ENCODE measurements at places on chromosomes 2 and 18.

DNA sequence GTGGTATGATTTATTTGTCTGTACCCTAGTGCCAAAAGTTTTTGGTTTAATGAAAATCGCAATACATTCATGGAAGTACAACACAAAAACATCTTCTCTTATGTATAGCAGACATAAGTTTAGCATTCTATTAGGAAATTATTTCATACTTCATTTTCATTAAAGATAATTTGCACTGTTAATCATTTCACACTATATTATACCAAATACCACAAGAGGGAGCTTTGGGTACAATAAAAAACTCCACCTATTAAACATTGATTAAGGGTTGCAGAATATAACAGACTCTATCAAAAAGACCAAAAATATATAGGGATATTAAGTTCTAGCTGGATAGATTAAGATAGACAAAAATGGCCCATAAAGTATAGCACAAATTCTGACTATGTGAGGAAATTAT, 79.0 kb downstream of the SLC66A3 start:
- no peak for DNase-seq
- no peak overlapping the region for H3K27ac ChIP-seq
- H3K4me1 ChIP-seq, result peaks cover 20% of the 10 kb centered on the region
- no peak overlapping the region for H3K4me3 ChIP-seq
- no peaks in the 10 kb centered on the region for H3K36me3 ChIP-seq
- H3K27me3 ChIP-seq, result no peaks in the 10 kb centered on the region

- no peaks in the 10 kb centered on the region for H3K27me3 ChIP-seq
- peaks cover 51% of the 10 kb centered on the region for H3K4me1 ChIP-seq
- no peak overlapping the region for H3K27ac ChIP-seq
- DNase-seq, result no peak
Measured at GRCh38 chr2:240912878-240913809, 7.0 kb downstream of the CROCC2 start.

GRCh38 chr2:238929242-238930081, 81.6 kb downstream of the TWIST2 start:
- no peaks in the 10 kb centered on the region for H3K4me1 ChIP-seq
- peak overlapping the region; percentile 76 for H3K27ac ChIP-seq
- no peaks in the 10 kb centered on the region for H3K36me3 ChIP-seq
- H3K27me3 ChIP-seq, result no peaks in the 10 kb centered on the region

GRCh38 chr2:158217593-158217992, 115.9 kb downstream of the UPP2 start:
- H3K27ac ChIP-seq, result no peak overlapping the region
- no peaks in the 10 kb centered on the region for H3K27me3 ChIP-seq
- H3K4me1 ChIP-seq, result no peaks in the 10 kb centered on the region
- DNase-seq, result no peak
- H3K4me3 ChIP-seq, result no peak overlapping the region

DNA sequence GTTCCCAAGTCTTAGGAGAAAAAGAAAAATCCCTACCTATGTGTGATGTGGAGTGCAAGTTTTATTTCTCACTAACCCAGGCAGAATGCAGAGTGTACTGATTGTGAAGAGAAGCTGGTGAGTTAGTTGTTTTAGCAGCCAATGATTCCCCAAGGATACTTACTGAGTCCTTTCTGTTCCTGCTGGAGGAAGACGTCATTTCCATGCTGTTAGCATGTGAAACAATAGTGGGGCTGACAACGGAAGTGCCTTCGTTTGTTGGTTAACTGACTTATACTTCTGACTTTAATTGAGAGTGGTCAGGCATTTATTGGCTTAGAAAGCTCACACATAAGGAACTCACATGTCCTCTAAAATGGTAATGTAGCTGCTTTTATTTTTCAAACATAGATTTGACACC, 180.6 kb downstream of the MC4R start:
- no peak overlapping the region for H3K4me3 ChIP-seq
- no peaks in the 10 kb centered on the region for H3K27me3 ChIP-seq
- H3K4me1 ChIP-seq, result no peaks in the 10 kb centered on the region
- H3K27ac ChIP-seq, result no peak overlapping the region

- H3K36me3 ChIP-seq, result no peaks in the 10 kb centered on the region
- no peak overlapping the region for H3K27ac ChIP-seq
- H3K4me3 ChIP-seq, result no peak overlapping the region
- DNase-seq, result no peak
- H3K27me3 ChIP-seq, result no peaks in the 10 kb centered on the region
Measured at GRCh38 chr18:68033466-68033865, 516.9 kb upstream of the DSEL start.

DNA sequence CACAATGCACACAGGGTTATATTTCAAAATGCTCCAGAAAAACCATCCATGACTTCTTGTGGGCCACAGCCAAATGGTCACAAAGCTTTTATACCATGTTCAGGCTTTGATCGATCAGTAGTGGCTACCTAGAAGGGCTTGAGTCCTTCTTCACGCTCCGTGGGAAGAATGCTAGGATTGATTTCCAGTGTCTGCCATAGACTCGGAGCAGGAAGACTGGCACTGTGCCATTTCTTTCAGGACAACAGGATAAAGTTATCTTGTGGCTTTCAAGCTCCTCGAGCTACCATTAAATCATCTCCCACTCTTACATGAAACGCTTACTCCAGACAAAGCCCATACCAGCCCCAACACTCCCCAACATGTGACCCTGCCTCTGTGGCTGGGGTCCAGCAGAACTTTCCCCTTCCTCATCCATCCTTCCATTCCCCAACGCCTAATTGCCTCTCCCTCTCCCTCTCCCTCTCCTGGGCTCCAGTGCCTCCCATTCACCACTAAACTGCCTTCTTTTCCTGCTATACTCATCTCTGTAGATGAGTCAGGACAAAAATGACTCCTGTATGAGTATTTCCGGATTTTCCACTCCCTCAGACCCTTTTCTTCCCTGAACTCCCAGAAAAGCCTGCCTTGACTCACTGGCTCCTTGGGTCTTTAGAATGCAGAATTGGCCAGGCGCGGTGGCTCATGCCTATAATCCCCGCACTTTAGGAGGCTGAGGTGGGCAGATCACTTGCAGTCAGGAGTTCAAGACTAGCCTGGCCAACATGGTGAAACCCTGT, 40.9 kb downstream of the ADD2 start:
- H3K27ac ChIP-seq, result no peak overlapping the region
- peak; percentile 21 for DNase-seq
- no peaks in the 10 kb centered on the region for H3K27me3 ChIP-seq
- no peak overlapping the region for H3K4me3 ChIP-seq
- H3K4me1 ChIP-seq, result no peaks in the 10 kb centered on the region

DNA sequence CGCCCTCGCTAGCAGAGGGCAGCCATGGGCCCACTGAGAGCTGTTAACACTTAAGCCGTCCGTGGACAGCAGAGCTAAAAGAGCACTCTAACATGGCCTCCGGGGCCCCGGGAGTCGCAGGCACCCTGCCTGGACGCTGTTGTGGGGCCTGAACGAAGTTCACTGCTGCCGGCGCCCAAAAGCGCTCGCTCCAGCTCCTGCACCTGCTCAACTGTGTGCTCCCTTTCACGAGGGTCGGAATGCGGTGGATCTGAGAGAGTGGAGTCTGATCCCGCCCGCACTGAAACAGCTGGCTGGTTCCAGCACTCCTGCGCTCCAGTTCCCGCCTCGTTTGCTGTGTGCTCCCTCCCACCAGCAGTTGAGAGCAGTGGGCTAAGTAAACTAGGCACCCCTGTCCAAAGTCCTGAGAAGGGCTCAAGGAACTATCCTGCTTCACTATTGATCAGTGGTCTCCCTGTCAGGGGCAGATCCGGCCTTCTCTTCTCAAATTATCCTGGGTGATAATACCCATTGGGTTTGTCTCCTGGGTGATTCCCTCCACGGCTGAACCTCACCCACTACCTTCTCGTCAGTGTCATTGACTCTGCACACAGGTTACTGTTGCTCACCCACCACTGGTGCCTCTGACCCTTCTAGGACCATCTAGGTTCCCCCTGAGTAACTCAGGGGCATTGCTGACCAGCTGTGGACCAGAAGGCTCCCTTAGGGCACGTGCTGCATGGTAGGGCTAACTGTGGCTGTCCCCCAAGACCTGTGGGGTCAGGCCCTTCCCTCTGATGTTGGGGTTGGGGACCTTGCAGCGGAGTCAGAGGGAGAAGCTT, 23.5 kb downstream of the B3GNT7 start:
- H3K4me3 ChIP-seq, result no peak overlapping the region
- no peak for DNase-seq
- no peaks in the 10 kb centered on the region for H3K4me1 ChIP-seq

DNA sequence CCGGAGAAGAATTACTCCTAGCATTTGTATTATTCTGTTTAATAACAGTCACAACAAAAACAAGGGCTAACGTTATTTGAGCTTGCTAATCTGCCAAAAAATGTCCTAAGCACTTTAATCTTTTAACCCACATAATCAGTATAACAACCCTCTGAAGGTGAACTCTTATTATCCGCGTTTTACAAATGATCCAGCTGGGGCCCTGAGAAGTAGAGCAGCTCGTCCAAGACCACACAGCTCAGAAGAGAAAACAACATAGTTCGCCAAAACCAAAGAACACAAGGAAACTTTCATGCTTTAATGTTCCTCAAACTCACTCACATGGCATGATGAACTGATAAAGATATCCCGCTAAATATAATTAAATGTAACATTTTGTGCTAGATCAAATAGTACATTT, 159.7 kb upstream of the ZNF236 start:
- no peak overlapping the region for H3K4me3 ChIP-seq
- H3K36me3 ChIP-seq, result no peaks in the 10 kb centered on the region
- no peak for DNase-seq
- no peaks in the 10 kb centered on the region for H3K4me1 ChIP-seq
- no peak overlapping the region for H3K27ac ChIP-seq

DNA sequence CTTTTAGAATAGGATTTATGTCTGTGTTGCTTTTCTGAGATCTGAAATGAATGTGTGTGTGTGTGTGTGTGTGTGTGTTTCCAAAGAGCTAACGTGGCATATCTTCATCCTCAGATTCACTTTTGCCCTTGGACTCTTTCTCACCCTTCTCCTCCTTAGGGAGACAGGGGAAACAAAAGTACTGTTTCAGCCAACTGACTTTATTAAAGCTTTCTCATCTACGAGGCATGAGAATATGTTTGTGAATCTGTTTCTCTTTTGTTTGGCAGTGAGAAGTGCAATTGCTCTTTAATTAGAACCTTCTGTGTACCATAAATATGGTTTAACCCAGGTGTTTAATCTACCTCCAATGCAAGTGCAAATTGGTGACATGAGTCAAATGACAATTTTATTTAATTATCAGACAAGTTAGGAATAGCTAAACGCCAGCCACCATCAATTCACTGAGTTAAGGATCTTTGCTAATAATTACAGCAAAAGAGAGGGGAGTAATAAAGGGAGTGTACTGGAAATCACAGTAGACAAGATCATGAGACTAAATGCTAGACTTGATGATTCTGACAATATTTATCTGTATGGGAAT, 186.4 kb upstream of the COL3A1 start:
- DNase-seq, result no peak
- H3K4me3 ChIP-seq, result no peak overlapping the region
- H3K36me3 ChIP-seq, result no peaks in the 10 kb centered on the region
- H3K4me1 ChIP-seq, result no peaks in the 10 kb centered on the region
- peak overlapping the region; percentile 57 for H3K27ac ChIP-seq

- no peak for DNase-seq
- no peak overlapping the region for H3K4me3 ChIP-seq
- H3K36me3 ChIP-seq, result no peaks in the 10 kb centered on the region
Measured at GRCh38 chr2:8064603-8065002, 617.3 kb upstream of the ID2 start.

DNA sequence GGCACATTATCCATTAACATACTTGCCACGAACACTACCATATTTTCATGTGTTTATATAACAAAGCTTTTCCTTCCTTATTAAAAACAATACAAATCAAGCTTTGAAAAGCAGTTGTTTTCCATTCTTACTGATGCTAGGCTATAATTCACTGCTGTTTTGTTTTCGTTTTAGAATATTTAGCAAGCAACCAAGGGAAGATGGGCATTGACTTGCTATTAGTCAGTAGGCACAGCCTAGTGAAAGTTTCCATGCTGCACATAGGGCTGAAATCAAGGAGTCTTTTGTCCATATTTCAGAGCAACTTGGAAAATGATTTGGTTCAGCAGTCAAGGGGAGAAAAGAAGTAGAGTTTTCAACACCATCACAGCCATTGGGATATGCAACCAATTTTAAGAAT, 31.3 kb downstream of the BCL2 start:
- no peaks in the 10 kb centered on the region for H3K4me1 ChIP-seq
- no peaks in the 10 kb centered on the region for H3K36me3 ChIP-seq
- DNase-seq, result no peak
- no peak overlapping the region for H3K4me3 ChIP-seq
- no peak overlapping the region for H3K27ac ChIP-seq
- H3K27me3 ChIP-seq, result no peaks in the 10 kb centered on the region

GRCh38 chr18:35573531-35573930, 8.0 kb upstream of the GALNT1 start:
- no peak for DNase-seq
- H3K4me1 ChIP-seq, result no peaks in the 10 kb centered on the region
- no peaks in the 10 kb centered on the region for H3K36me3 ChIP-seq

DNA sequence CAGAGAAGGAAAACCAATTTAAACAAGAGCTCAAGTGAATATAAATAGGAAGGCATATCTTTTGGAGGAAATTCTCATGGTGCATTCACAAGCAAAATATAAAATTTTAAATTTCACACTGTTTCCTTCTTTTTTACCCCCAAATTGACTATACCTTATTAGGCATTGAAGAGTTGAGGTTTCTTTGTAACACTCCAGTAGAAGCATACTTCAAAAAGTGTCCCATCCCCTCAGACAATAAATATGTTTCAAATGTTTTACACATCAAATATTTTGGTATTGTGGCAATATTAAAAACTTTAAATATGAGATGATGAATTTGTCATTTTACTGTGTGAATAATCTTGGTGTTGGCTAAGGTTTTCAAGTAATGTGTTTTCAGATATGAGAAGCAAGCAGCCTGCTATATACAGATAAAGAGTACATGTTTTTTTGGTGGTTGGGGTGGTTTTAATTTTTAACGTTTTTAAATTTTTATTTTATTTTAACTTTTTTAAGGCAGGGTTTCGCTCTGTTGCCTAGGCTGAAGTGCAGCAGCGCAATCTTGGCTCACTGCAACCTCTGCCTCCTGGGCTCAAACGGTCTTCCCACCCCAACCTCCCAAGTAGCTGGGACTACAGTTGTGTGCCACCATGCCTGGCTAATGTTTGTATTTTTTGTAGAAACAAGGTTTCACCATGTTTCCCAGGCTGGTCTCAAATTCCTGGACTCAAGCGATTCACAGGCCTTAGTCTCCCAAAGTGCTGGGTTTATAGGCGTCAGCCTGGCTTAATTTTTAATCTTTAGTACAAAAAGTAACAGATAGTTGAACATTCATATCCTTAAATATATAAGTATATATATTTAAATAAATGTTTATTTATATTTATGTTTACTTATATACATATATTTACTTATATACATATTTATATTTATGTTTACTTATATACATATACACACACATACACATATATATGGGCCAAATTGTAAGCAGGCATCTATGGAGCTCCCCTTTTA, 36.5 kb upstream of the DLX1 start:
- no peaks in the 10 kb centered on the region for H3K4me1 ChIP-seq
- no peak overlapping the region for H3K4me3 ChIP-seq
- no peaks in the 10 kb centered on the region for H3K27me3 ChIP-seq
- H3K27ac ChIP-seq, result no peak overlapping the region

GRCh38 chr2:33062665-33063250, 116.0 kb downstream of the LTBP1 start:
- no peaks in the 10 kb centered on the region for H3K36me3 ChIP-seq
- H3K4me1 ChIP-seq, result no peaks in the 10 kb centered on the region
- no peak overlapping the region for H3K4me3 ChIP-seq
- H3K27me3 ChIP-seq, result no peaks in the 10 kb centered on the region

- H3K4me3 ChIP-seq, result no peak overlapping the region
- H3K36me3 ChIP-seq, result no peaks in the 10 kb centered on the region
- no peak overlapping the region for H3K27ac ChIP-seq
- no peaks in the 10 kb centered on the region for H3K4me1 ChIP-seq
- H3K27me3 ChIP-seq, result no peaks in the 10 kb centered on the region
- no peak for DNase-seq
Measured at GRCh38 chr2:151096235-151096634, 165.4 kb downstream of the RBM43 start.
